Right atrium auricular region (tissue), 2 donors: ENCODE measurements at places on chromosomes 2 and 18. TPM values are rescaled to one million over a fixed set of nuclear protein-coding genes. Genes with fewer than 3 reads are reported as not detected.
A peak's percentile ranks its signal among the peaks of the same experiment; 100 is the strongest.

Gene FHOD3
- 66.0 TPM for total RNA-seq

Gene SULT1C2
- not detected for total RNA-seq

Gene TEX44
- total RNA-seq, result not detected

Gene GLS
- total RNA-seq, result 77.2 TPM

Gene ASB18
- total RNA-seq, result 1.9 TPM

Gene MYO1B
- total RNA-seq, result 14.7 TPM

Gene LRRTM4
- total RNA-seq, result 0.24 TPM

GRCh38 chr2:44922776-44923175, 18.7 kb upstream of the SIX3 start:
- DNase-seq, result no peak
- H3K4me1 ChIP-seq, result no peaks in the 10 kb centered on the region
- peaks cover 11% of the 10 kb centered on the region for H3K27me3 ChIP-seq
- no peaks in the 10 kb centered on the region for H3K36me3 ChIP-seq
- H3K4me3 ChIP-seq, result no peak overlapping the region

- H3K4me1 ChIP-seq, result no peaks in the 10 kb centered on the region
- no peak overlapping the region for H3K4me3 ChIP-seq
- no peaks in the 10 kb centered on the region for H3K36me3 ChIP-seq
- peak; percentile 93 for DNase-seq
- H3K27ac ChIP-seq, result no peak overlapping the region
Observed at GRCh38 chr2:8090748-8091700, 590.8 kb upstream of the ID2 start.

DNA sequence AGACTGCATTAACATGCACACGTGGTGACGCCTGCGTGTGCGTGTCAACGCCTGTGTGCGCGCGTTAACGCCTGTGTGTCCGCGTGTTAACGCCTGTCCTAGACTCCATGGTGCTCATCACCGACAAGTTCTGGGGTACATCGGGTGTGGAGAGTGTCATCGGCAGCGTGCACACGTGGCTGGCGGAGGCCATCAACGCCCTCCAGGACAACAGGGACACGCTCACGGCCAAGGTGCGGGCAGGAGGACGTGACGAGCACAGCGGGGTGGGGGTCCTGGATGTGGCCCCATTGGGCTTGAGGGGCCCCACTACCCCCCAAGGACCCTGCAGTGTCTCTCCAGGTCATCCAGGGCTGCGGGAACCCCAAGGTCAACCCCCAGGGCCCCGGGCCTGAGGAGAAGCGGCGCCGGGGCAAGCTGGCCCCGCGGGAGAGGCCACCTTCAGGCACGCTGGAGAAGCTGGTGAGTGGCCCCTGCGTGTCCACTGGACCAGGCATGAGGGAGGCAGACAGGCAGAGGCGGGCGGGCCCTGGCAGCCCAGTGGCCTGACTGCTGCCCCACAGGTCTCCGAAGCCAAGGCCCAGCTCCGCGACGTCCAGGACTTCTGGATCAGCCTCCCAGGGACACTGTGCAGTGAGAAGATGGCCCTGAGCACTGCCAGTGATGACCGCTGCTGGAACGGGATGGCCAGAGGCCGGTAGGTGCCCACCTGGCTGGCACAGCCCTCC, 29.2 kb downstream of the GPC1 start:
- H3K4me3 ChIP-seq, result no peak overlapping the region
- no peak overlapping the region for H3K27ac ChIP-seq
- no peaks in the 10 kb centered on the region for H3K4me1 ChIP-seq
- H3K36me3 ChIP-seq, result peaks cover 17% of the 10 kb centered on the region
- peak; percentile 52 for DNase-seq

GRCh38 chr2:108587621-108588020, 53.4 kb downstream of the LIMS1 start:
- DNase-seq, result peak; percentile 76
- H3K27me3 ChIP-seq, result no peaks in the 10 kb centered on the region
- no peak overlapping the region for H3K4me3 ChIP-seq
- H3K27ac ChIP-seq, result peak overlapping the region; percentile 79

DNA sequence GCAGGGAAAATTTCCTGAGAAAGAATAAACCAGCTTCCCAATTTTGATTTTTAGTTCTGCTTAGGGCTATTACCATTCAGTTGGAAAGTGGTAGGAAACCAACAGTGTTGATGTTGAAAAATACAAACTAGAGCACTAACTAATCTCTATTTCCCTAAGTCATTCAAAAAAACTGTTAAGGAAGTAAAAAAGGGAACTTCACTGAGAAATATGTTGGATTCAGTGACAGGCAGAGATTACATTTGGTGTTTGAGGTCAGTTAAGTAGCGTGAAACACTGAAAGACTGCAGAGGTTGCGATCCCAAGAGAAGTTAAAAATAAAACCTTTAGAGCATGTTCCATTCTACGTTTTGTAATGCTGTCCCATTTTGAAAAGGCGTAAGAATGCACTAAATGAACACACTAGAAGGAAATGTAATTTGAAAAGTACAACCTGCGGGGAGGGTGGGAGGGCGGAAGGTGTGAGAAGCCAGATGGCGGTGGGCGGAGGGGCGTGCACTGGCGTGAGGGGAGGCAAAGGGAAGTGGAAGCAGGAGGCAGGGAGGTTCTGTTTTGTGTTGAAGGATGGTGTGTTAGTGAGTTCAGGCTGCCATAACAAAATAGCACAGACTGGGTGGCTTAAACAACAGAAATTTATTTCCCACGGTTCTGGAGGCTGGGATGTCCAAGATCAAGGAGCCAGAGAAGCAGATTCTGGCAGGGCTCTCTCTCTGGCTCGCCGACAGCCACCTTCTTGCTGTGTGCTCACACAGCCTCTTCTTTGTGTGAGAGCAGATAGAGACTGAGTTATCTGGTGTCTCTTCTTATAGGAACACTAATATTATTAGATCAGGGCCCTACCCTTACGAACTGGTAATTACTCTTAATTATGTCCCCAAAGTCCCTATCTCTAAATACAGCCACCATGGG, 94.3 kb upstream of the KCTD1 start:
- no peaks in the 10 kb centered on the region for H3K36me3 ChIP-seq
- no peaks in the 10 kb centered on the region for H3K4me1 ChIP-seq
- H3K27me3 ChIP-seq, result no peaks in the 10 kb centered on the region
- no peak overlapping the region for H3K4me3 ChIP-seq

GRCh38 chr2:152562198-152562884, 154.9 kb downstream of the PRPF40A start:
- H3K27me3 ChIP-seq, result no peaks in the 10 kb centered on the region
- H3K27ac ChIP-seq, result no peak overlapping the region
- H3K4me3 ChIP-seq, result no peak overlapping the region
- no peak for DNase-seq
- H3K36me3 ChIP-seq, result no peaks in the 10 kb centered on the region

DNA sequence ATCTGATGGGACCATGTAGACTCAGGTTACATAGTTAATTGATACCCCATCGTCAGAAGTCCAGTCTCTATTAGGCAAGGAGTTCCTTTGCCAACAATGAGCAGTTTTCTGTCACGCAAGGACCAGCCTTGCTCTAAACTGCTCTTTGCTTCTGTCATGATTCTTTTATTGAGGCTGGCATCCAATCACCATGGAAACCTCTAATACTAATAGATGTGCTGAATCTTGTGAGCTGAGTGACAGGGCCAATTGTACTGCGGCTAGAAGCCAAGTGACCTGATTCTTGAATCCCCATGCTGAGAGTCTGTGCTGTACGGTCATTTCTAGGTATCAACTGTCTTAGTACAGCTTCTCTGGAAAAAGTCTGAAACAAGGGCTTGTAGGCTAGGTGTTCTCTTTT, 395.6 kb downstream of the RND3 start:
- DNase-seq, result no peak
- no peak overlapping the region for H3K27ac ChIP-seq
- no peak overlapping the region for H3K4me3 ChIP-seq
- no peaks in the 10 kb centered on the region for H3K4me1 ChIP-seq

- no peak for DNase-seq
- no peaks in the 10 kb centered on the region for H3K27me3 ChIP-seq
- H3K4me3 ChIP-seq, result peak overlapping the region; percentile 58
- H3K36me3 ChIP-seq, result no peaks in the 10 kb centered on the region
- no peaks in the 10 kb centered on the region for H3K4me1 ChIP-seq
- H3K27ac ChIP-seq, result peak overlapping the region; percentile 71
Observed at GRCh38 chr2:105328281-105329196, 996 bp downstream of the TGFBRAP1 start.

DNA sequence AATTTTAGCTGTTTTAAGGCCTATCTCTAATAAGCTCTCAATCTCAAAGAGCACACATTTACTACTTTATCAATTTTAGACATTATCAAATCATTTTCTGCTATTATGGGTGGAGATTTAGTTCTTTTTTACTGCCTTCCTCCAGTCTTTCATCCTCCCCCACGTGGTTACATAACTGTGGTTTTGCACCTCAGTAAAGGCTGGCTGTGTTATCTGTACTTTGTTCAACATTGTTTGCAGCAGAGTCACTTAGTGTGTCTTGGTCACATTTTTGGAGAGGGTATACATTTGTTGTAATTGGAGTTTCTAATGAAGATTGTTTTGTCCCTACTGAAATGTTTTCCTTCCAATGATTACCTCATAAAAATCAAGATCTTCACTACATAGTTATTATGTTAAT, 549.6 kb upstream of the CELF4 start:
- H3K27me3 ChIP-seq, result no peaks in the 10 kb centered on the region
- no peak for DNase-seq
- no peak overlapping the region for H3K27ac ChIP-seq
- no peak overlapping the region for H3K4me3 ChIP-seq
- no peaks in the 10 kb centered on the region for H3K36me3 ChIP-seq

DNA sequence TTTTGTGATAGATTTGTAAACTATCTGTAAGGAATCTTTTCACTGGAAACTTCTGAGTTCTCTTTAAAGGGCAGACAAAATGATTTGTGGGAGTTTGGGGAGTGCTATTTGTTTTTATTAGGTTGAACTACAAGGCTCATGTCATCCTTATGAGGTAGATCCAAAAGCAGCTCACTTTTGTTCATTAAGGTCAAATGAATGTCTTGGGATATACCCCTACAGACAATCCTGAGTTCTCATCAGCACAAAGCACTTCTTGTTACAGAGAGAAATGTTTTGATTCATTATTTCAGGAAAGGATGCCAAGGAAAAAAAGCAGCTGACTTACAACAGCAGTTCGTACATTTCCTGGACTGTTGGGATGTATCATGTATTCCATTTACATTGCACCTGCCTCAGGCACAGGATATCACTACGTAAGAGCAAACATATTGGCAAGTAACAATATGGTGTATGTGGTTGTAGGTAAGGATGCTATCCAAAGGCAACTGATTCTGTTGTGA, 68.9 kb downstream of the DCC start:
- no peak for DNase-seq
- H3K27ac ChIP-seq, result no peak overlapping the region
- H3K36me3 ChIP-seq, result no peaks in the 10 kb centered on the region
- no peak overlapping the region for H3K4me3 ChIP-seq
- H3K4me1 ChIP-seq, result no peaks in the 10 kb centered on the region
- H3K27me3 ChIP-seq, result no peaks in the 10 kb centered on the region

GRCh38 chr2:219944866-219945265, 317.4 kb downstream of the SLC4A3 start:
- H3K27me3 ChIP-seq, result no peaks in the 10 kb centered on the region
- no peak for DNase-seq
- no peak overlapping the region for H3K4me3 ChIP-seq

DNA sequence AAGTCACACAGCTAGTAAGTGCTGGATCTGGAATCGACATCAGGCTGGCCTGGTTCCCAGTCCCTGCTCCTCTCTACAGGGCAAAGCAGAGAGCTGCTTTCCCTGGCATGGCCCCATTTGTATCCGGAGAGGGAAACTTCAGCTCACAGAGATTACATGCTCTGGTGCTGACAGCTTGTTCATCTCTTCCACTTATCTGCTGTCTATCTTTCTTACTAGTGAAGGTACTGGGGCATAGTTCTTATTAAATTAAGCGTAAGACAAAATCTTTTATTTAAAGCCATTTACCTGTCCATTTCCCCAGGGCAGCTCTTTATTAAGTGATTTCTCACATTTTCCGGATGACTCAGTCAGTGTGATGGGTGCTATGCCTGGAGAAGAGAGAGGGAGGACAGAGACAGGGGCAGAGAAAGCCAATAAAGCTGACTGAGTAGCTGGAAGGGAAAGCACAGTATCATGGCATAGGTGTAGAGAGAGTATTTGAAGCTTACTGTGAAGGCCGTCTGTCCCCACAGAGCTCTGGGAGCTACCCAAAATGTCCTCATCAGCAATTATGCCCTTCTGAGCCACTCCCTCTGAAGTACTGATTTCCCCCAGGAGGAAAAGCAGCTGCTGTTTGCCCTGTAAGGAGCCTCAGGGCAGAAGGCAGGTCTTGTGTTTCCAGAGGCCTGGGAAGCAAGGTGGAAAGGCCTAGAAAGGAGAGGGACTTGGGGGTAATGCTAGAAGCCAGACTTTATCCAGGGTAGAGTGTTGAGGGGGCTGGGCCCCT, 44.1 kb upstream of the EPAS1 start:
- peaks cover 46% of the 10 kb centered on the region for H3K4me1 ChIP-seq
- peak overlapping the region; percentile 47 for H3K27ac ChIP-seq
- no peaks in the 10 kb centered on the region for H3K27me3 ChIP-seq

- DNase-seq, result no peak
- no peak overlapping the region for H3K4me3 ChIP-seq
- no peaks in the 10 kb centered on the region for H3K27me3 ChIP-seq
- no peak overlapping the region for H3K27ac ChIP-seq
- H3K4me1 ChIP-seq, result no peaks in the 10 kb centered on the region
Observed at GRCh38 chr18:42412896-42413295, 457.9 kb downstream of the PIK3C3 start.

DNA sequence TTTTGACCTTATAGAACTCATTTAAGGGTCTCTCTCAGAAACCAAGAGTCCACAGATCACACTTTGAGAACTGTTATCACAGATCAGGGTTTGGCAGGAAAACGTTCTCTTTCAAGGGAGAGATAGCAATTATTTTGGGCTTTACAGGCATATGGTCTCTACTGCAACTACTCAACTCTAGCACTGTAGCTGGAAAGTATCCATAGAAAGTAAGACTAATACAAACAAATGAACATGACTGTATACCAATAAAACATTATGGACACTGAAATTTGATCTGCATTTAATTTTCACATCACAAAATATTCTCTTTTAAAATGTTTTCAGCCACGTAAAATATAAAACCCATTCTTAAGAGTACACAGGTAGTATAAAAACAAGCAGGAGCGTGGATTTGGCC, 100.5 kb downstream of the TRIP12 start:
- no peaks in the 10 kb centered on the region for H3K27me3 ChIP-seq
- DNase-seq, result no peak
- H3K4me3 ChIP-seq, result no peak overlapping the region
- H3K36me3 ChIP-seq, result peaks cover 34% of the 10 kb centered on the region
- no peaks in the 10 kb centered on the region for H3K4me1 ChIP-seq
- H3K27ac ChIP-seq, result no peak overlapping the region

DNA sequence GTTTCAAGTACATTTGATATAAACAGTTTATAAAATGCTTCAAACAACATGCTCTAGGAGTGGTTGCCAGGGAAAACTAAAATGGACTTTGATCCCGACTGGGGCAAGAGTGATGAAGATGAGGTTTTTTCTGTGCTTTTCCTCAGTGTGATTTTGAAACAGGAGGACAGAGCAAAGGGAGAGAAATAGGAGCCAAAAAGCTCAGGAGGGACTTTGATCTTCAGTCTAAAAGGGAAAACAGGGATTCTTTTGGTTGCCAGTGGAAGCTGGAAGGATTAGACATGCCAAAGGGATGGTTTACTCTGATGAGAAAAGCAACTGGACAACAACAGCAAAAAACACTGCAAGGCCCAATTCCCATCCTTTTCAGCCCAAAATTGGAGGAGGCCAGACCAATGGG, 95.5 kb downstream of the LTBP1 start:
- no peak overlapping the region for H3K4me3 ChIP-seq
- no peak for DNase-seq
- H3K36me3 ChIP-seq, result no peaks in the 10 kb centered on the region
- H3K4me1 ChIP-seq, result no peaks in the 10 kb centered on the region
